Natural killer cell (primary cell): ENCODE measurements at places on chromosomes 16 and 17. TPM values are rescaled to one million over a fixed set of nuclear protein-coding genes. Genes with fewer than 3 reads are reported as not detected.

- no peak overlapping the region for H3K4me3 ChIP-seq
- no peaks in the 10 kb centered on the region for H3K36me3 ChIP-seq
- no peaks in the 10 kb centered on the region for H3K27me3 ChIP-seq
These were observed 268.8 kb upstream of the RPL38 start for GRCh38 chr17:73934696-73935095.

DNA sequence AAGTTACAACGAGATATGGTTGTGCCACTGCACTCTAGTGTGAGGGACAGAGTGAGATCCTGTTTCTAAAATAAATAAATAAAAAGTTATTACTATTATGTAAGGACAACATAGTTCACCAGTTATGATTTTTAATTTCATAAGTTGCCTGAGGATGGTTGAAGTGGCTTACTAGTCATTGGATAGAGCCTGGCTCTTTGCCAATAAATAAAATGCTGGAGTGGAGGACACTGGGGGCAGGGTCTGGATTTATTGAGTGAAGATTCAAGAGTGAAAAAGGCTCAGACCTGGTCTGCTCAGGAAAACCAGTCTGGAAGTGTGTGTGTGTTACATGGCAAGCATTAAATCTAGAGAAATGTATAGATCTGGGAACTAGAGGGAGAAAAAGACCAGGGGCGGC, 2.1 kb downstream of the STARD3 start:
- H3K27ac ChIP-seq, result no peak overlapping the region
- H3K36me3 ChIP-seq, result no peaks in the 10 kb centered on the region
- H3K27me3 ChIP-seq, result no peaks in the 10 kb centered on the region
- no peak for DNase-seq
- H3K4me3 ChIP-seq, result no peak overlapping the region
- H3K4me1 ChIP-seq, result peaks cover 79% of the 10 kb centered on the region

- no peaks in the 10 kb centered on the region for H3K36me3 ChIP-seq
- H3K27me3 ChIP-seq, result no peaks in the 10 kb centered on the region
- no peak for DNase-seq
- no peaks in the 10 kb centered on the region for H3K4me1 ChIP-seq
These were observed 79.7 kb upstream of the BRD7 start for GRCh38 chr16:50448522-50448921.

TNFRSF17 gene
- total RNA-seq, result not detected

- H3K27me3 ChIP-seq, result no peaks in the 10 kb centered on the region
- H3K36me3 ChIP-seq, result no peaks in the 10 kb centered on the region
- DNase-seq, result no peak
- H3K4me1 ChIP-seq, result no peaks in the 10 kb centered on the region
- no peak overlapping the region for H3K4me3 ChIP-seq
- no peak overlapping the region for H3K27ac ChIP-seq
These were observed 1000.9 kb upstream of the RBFOX1 start for GRCh38 chr16:6331770-6332169.

GRCh38 chr16:15808071-15808470, 48.8 kb downstream of the MYH11 start:
- H3K27ac ChIP-seq, result no peak overlapping the region
- no peaks in the 10 kb centered on the region for H3K4me1 ChIP-seq
- no peaks in the 10 kb centered on the region for H3K27me3 ChIP-seq
- no peak overlapping the region for H3K4me3 ChIP-seq
- no peaks in the 10 kb centered on the region for H3K36me3 ChIP-seq

DPEP3 gene
- total RNA-seq, result 0.53 TPM

KRT26 gene
- total RNA-seq, result not detected

DNA sequence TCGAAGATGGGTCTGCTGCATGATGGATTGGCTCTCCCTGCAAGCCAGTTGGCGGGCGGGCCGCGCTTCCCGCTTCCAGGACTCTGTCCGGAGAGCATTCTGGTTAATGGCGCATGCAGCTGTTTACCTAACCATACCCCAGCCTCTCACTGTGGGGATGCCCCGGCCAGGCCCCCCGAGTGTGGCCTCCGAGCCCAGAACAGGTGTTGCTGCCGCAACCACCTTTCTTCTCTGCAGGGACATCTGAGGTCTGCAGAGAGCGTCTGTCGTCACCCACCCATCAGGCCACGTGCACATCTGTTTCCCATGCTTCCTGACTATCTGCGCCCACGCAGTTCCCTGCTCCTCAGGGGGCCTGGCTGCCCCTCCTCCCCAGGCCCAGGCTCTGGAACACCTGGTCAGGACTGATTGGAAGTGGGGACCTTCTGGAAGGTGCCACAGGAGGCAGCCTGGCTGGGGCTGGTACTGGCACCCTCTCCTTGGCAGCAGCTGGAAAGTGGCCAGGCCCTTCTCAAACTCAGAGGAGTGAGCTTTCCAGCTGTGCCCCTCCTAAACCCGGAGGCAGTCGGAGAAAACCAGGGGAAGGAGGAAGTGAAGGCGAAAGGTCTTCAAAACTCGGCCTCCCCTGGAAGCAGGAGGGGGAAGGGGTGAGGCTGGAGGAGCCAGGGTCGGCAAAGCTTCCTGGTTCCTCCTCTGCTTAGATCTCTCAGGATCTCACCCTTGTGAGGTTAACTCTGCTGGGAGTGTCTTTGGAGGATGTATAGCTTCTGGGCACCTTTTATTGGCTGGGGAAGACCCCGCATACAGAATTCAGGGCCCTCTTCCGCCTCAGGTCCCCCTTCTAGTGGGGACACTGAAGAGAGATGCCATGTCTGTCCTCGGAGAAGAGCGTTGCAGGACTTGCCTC, 64.5 kb upstream of the CIBAR2 start:
- no peak overlapping the region for H3K4me3 ChIP-seq
- peaks cover 4% of the 10 kb centered on the region for H3K27me3 ChIP-seq
- no peak overlapping the region for H3K27ac ChIP-seq
- H3K4me1 ChIP-seq, result no peaks in the 10 kb centered on the region
- no peaks in the 10 kb centered on the region for H3K36me3 ChIP-seq
- no peak for DNase-seq

DNA sequence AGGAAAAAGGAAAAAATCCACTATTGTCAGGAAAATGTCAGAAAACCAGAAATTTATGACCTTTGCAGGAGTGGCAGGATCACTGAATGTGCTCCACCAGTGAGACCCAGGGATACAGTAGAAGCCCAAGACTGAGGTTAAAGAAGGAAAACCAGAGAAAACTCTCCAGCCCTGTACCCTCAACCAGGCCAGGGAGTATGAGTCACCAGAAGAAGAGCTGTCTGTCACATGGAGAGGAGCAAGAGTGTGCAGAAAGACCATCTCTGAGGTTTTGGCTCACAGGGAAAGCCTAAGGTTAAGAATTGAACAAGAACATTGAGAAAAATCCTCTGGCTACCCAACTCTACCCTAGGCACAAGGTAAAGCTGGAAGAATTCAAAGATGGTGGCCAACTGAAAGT, 47.6 kb upstream of the MON1B start:
- no peaks in the 10 kb centered on the region for H3K27me3 ChIP-seq
- no peak for DNase-seq
- no peak overlapping the region for H3K27ac ChIP-seq
- no peaks in the 10 kb centered on the region for H3K4me1 ChIP-seq
- no peak overlapping the region for H3K4me3 ChIP-seq
- H3K36me3 ChIP-seq, result no peaks in the 10 kb centered on the region

DNA sequence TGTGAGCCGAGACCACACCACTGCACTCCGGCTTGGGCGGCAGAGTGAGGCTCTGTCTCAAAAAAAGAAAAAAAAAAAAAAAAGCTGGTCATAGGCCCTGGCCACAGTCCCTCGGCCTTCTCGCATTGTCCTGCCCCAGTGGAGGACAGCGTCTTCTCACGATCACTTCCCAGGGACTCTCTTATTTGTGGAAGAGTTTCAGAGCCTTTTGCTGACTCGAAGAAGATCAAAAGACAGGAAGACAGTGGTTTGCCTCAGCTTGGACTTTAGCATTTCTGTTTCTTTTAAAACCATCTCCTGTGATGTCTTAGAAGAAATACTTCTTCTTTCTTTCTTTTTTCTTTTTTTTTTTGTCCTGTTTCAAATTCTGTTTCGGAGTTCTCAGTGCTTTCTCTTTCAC, 210.0 kb downstream of the FTO start:
- no peak overlapping the region for H3K4me3 ChIP-seq
- peak overlapping the region; percentile 71 for H3K27ac ChIP-seq
- no peaks in the 10 kb centered on the region for H3K27me3 ChIP-seq
- no peaks in the 10 kb centered on the region for H3K36me3 ChIP-seq

- H3K4me1 ChIP-seq, result peaks cover 20% of the 10 kb centered on the region
- H3K36me3 ChIP-seq, result no peaks in the 10 kb centered on the region
- peak overlapping the region; percentile 45 for H3K4me3 ChIP-seq
- peak; percentile 52 for DNase-seq
- H3K27me3 ChIP-seq, result no peaks in the 10 kb centered on the region
- H3K27ac ChIP-seq, result peak overlapping the region; percentile 59
These were observed 661 bp downstream of the TEX2 start for GRCh38 chr17:64262198-64262999.

GRCh38 chr17:8430966-8431365, 4.7 kb upstream of the NDEL1 start:
- no peaks in the 10 kb centered on the region for H3K36me3 ChIP-seq
- H3K4me3 ChIP-seq, result no peak overlapping the region
- H3K27me3 ChIP-seq, result no peaks in the 10 kb centered on the region
- peaks cover 3% of the 10 kb centered on the region for H3K4me1 ChIP-seq
- DNase-seq, result no peak

GRCh38 chr17:36885771-36886377, 51.4 kb upstream of the LHX1 start:
- H3K27ac ChIP-seq, result no peak overlapping the region
- H3K36me3 ChIP-seq, result no peaks in the 10 kb centered on the region
- peaks cover 6% of the 10 kb centered on the region for H3K27me3 ChIP-seq
